ENCODE measurements at places on chromosomes 6 and 20. TPM values are rescaled to one million over a fixed set of nuclear protein-coding genes. Genes with fewer than 3 reads are reported as not detected.
A peak's percentile ranks its signal among the peaks of the same experiment; 100 is the strongest.

The EMILIN3 gene
- total RNA-seq: 0.09 TPM

DNA sequence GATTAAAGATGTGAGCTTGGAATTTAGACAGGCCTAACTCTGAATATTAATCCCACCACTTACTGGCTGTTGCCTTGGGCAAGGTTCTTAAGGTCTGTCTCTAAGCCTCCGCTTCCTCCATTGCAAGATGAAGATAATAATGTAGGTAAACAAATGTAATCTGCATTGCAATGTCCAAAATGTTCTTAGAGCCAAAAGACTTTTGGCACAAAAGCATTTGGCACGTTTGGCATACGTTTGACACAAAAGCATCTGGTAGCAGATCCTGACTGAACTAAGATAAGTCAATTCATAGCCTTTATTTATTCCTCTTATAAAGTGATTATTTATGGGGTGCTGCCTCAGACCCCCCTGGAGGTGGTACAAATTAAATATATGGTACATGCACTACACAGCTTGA, 229.9 kb upstream of the STXBP5 start:
- no peak for DNase-seq

The NHSL1 gene
- 78.7 TPM for total RNA-seq

GRCh38 chr20:47921408-47921807, 136.1 kb upstream of the SULF2 start:
- DNase-seq: no peak

The RBM24 gene
- 3.4 TPM for total RNA-seq

The LRRC1 gene
- 68.8 TPM for total RNA-seq

GRCh38 chr20:2804852-2805688, 4.6 kb upstream of the CPXM1 start:
- DNase-seq: no peak

The CFAP206 gene
- total RNA-seq: 0.19 TPM

The TMEM244 gene
- total RNA-seq: not detected

DNA sequence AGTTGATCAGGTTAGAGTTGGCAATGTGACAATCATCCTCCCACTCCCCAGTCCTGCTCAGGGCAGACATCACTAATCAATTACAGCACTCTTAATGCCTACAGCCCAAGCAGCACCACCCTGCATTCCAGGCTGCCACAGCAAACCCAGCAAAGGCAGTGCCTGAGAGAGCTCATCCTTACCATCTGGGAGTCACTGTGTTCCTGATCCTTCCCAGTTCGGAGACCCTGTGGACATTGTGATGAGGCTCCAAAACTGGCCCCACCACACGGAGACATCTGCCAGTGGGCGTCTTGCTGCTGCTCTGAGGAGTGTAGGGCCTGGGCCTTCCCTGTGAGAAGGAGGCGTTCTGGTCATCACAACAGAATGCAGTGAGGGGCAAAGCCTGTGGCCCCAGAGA, 216.5 kb upstream of the CST7 start:
- no peak for DNase-seq

DNA sequence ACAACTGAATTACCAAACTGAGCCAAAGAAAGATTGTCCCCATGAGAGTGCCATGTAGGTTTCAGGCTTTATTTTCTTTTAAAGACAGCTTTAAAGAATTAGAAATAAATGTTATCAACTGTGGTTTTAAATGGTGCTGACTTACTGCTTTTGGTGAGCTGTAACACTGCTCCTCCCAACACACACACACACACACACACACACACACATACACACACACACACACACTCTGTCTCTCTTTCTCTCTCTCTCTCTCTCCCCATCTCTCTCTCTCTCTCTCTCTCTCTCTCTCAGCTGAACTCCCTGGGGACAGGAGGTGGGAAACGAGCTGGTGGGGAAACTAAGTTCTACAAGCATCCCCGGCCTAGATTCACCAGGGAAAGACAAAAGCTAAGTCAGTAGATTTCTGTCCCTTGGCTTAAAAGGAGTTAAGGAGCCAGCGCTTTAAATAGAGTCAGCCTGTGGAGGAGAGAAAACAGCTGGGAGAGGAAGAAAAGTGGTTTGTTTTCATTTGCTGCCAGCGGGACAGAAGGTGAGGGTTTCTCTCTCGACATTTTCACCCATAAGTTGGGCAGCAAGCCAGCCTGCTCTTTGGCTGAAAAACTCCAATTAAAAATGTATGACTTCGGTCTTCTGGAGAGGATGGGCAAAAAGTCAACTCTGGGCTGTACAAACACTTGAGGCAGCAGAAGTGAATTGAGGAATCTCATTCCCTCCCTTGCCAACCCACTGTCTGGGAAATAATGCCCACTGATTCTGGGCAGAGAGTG, 27.4 kb downstream of the CBLN4 start:
- no peak for DNase-seq

The MYCT1 gene
- 112 TPM for total RNA-seq

GRCh38 chr6:7697820-7698623, 27.9 kb upstream of the BMP6 start:
- DNase-seq: peak; percentile 74

GRCh38 chr6:9583753-9584352, 831.0 kb downstream of the TFAP2A start:
- DNase-seq: no peak

DNA sequence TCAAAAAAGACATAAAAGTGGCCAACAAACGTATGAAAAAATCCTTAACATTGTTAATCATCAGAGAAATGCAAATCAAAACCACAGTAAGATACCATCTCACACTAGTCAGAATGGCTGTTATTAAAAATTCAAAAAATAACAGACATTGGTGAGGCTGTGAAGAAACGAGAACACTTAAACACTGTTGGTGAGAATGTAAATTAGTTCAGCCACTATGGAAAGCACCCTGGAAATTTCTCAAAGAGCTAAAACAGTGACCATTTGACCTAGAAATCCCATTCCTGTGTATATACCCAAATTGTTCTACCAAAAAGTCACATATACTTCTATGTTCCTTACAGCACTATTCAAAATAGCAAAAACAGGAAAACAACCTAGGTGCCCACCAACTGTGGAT, 24.9 kb upstream of the NT5E start:
- DNase-seq: no peak

The AVP gene
- total RNA-seq: not detected

The ZKSCAN4 gene
- total RNA-seq: 5.2 TPM

GRCh38 chr6:155330133-155330734, 15.9 kb upstream of the TFB1M start:
- DNase-seq: no peak

DNA sequence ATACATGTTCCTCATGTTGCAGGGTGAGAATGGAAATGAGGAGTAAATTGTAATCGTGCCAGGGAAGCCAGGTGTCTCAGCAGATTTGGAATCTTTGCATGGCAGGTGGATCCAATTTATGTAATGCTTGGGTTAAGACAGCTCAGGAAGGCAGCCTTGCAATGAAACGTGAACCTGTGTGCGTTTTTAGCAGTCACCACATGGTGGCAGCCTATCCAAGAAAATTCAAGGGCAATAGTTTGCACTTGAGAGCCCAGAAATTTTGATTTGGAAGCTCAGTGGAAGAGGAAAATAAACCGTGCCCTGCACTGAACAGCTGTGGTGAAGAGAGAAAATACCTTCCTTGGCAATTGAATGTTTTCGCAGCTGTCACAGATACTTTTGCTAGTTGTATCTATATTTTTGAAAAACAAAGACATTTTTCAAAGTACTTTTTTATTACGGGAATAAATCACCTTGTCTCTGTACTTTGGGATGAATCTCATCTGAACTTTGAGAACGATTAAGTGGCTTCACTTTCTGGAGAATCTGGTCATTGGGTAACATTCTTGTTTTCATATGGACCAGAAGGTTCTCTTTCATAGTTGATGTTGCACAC, 26.5 kb downstream of the MTHFD1L start:
- DNase-seq: peak; percentile 92

GRCh38 chr6:105363100-105363754, 39.7 kb downstream of the PREP start:
- DNase-seq: peak; percentile 46

GRCh38 chr6:37556881-37557644, 57.4 kb upstream of the CCDC167 start:
- no peak for DNase-seq

The CAGE1 gene
- under 0.01 TPM for total RNA-seq

The TEAD3 gene
- 0.68 TPM for total RNA-seq

DNA sequence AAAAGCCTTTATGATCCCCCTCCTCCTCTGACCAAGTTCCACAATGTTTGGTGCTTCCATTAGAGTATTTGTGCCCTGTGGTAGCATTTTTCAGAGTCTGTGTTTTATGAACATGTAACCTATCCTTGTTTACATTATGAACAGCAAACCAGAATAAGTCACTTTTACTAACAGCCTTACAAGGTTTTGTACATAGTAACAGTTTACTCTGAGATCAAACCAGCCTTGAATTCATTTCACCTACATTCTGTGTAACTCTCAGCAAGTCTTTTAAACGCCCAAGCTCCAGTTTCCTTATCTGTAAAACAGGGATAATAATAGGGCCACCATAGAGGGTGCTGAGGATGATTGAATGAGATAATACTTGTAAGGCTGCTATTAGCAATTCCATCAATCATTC, 175.0 kb downstream of the PHACTR1 start:
- DNase-seq: no peak

- DNase-seq: no peak
These were observed 155.9 kb upstream of the POU3F2 start for GRCh38 chr6:98678481-98678880.

The SPATS1 gene
- not detected for total RNA-seq

DNA sequence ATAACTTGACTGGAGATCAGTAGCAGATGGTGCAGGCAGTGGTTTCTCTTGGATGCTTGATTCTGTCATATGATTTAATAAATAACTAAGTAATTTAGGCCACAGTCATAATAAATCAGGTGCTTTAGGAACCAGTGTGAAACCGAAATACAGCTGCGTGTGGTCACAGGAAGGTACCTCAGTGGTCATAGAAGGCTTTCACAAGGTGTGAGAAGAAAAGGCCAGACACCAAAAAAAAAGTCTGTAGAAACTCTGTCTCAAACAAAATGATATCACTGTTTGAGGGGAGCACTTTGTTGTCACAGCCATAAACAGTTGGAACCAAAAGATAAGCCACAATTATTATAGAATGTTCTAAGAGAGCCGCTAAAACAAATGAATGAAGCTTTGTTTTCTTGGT, 56.5 kb downstream of the ARMC2 start:
- DNase-seq: no peak

The BPIFA3 gene
- not detected for total RNA-seq

All from dermis blood vessel endothelial cell (primary cell).